Fibroblast of skin of abdomen (primary cell): ENCODE measurements at places on chromosomes 13 and 19.

DNA sequence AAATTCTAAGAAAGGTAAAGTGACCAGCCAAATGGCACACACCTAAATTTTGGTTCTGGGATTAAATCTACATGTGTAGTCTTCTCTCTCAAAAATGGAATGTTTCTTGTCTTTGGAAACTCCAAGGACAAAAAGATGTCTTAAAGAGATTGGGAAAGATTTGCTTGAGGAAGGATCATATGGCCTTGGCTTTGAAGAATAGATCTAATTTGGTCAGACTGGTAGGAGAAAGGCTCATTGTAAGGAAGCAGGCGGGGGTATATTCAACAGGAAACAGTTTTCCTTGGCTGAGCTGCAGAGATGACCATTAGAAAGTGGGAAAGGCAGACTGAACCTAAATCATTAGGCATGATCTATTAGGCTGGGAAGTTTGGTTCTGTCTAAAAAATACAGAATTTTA lies 365.3 kb downstream of the DCT start:
- no peak for DNase-seq

- DNase-seq, result no peak
Observed at GRCh38 chr19:11274533-11275086, 12.3 kb upstream of the DOCK6 start.

GRCh38 chr13:30983431-30983830 lies 51.0 kb downstream of the TEX26 start:
- no peak for DNase-seq

GRCh38 chr13:101149735-101150384 lies 266.4 kb downstream of the NALCN start:
- peak; percentile 72 for DNase-seq

DNA sequence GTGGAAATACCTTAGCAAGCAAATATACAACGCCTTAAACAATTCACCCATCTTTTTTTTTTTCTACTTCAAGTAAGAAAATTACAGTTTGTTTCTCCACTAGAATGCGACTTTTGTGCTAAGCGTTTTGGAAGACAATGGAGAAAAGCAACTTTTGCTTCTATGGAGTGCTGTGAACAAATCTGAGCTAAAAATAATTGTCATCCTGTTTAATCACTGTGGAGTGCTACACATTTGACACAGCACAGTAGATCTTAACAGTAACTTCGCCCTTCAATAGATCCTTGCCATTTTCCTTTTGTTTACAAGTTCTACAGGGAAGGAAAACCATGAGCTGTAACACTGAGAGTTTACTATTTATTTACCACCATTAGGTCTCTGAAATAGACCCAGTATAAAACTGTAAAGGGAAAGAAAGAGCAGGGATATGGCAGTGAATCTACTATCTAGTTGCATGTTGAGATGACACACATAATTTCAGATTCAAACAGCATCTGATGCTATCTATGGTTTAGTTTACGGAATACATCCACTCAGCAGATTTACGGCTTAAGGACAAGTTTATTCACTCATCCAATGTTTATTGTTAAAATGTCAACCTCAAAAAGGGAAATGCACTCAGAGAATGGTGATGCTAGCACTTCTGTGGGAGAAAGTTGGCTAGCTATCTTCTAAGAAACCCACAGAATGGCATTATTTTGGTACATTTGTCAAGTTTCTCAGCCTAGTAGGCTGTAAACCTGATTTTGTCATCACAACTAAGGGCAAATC lies 175.3 kb downstream of the VWA8 start:
- no peak for DNase-seq

- DNase-seq, result no peak
Observed at GRCh38 chr13:19345158-19345557, 163.5 kb upstream of the TUBA3C start.

GRCh38 chr19:4543842-4544647 lies 4.2 kb upstream of the LRG1 start:
- DNase-seq, result no peak

GRCh38 chr19:29380581-29380980 lies 145.2 kb upstream of the VSTM2B start:
- DNase-seq, result no peak

- DNase-seq, result no peak
Observed at GRCh38 chr19:900043-900301, 6.7 kb downstream of the RNU6-9 start.

DNA sequence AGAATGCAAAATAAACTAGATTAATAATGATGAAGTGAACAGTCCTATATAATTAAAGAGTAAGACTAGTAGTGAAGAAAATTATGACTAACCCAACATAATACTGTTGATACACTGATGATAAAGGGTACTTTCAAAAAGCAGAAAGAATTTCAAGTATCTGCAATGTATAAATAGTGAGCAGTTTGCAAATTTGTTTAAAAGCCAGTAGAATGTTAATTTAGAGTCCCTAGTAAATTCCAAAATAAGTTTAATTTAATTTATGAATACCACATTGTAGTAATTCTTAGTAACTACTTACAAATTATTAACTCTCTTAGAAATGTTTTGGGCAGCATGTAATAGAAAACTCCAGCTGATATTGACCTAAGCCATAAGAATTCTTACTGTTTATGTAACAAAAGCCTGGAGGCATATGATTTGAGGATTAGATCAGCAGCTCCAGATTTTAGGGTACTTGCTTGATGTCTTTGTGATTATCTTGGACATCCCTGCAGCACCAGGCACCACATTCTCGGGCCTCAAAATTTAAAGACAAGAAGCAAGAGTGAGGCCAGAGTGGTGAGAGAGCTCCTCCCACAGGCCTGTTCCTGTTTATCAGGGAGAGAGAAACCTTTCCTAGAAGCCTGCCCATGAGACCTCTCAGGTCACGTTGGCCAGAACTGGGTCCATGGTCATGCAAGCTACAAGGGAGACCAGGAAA lies 67.6 kb upstream of the TDRD3 start:
- peak; percentile 12 for DNase-seq

DNA sequence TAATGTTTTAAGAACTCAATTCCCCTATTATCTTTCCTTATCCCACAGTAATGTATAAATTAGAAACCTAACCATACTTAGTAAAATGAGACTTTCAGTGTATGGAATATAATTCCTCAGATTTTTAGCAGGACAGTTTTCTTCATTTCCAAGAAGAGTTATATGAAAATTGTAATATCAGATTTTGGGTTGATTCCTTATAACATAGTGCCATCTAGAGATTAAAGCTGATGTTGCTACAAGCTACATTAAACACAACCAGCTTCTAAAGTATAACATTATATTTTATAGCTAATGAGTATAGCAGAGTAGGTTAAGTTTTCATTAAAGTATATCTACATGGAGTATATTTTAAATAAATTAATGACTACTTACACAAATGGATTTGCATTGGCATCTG lies 99.7 kb upstream of the MIR17HG start:
- no peak for DNase-seq

- no peak for DNase-seq
Observed at GRCh38 chr19:38557205-38557799, 60.5 kb downstream of the MAP4K1 start.

- no peak for DNase-seq
Observed at GRCh38 chr19:35642798-35643254, 1.3 kb downstream of the ETV2 start.

DNA sequence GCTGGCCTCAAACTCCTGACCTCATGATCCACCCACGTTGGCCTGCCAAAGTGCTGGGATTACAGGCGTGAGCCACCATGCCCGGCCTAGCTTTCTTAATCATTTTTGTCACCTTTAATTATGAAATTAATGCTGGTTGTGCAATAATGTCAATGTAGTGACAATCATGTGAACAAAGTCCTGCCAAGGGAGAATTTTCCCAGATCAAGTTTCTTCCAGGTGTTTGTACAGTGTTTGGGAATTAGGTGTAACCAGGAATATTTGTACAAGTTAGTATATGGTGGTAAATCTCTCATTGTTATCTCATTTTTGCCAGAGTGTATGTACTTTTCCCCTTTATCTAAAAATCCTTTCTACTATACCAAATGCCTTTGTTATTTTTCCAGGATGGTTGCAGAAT lies 171.1 kb downstream of the UGGT2 start:
- no peak for DNase-seq

DNA sequence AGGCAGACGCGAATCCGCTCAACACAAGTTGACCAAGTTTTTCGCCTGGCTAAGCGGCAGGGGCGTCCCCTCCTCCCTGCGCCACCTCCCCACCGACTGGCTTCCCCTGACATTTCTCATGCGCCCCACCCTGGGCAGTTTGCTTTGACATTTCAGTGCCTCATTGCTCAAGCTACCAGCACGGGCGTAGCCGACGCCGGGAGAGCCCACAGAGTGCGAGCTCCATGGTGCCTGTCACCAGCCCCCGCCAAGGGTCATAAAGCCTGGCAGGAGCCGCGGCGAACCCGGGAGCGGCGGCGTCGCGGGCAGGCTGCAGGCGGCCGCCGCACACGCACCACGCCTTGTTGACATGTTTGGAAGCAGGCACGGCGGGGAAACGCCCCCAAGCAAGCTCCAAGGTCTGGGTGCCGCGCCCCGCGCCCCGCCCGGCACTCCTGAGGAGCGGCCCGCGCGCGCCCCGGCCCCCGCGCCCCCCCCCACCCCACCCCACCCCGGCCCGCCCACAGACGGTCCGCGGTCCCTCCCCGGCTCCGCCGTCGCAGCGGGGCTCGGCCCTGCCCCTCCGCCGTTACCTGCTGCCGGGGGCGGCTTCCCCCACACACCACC lies 601 bp downstream of the FBXL3 start:
- peak; percentile 53 for DNase-seq

- DNase-seq, result no peak
Observed at GRCh38 chr13:27622102-27622820, 569 bp downstream of the POLR1D start.

- DNase-seq, result no peak
Observed at GRCh38 chr19:3881272-3882040, 971 bp downstream of the ATCAY start.

- DNase-seq, result peak; percentile 95
Observed at GRCh38 chr13:66210677-66211076, 1019.5 kb downstream of the PCDH9 start.

DNA sequence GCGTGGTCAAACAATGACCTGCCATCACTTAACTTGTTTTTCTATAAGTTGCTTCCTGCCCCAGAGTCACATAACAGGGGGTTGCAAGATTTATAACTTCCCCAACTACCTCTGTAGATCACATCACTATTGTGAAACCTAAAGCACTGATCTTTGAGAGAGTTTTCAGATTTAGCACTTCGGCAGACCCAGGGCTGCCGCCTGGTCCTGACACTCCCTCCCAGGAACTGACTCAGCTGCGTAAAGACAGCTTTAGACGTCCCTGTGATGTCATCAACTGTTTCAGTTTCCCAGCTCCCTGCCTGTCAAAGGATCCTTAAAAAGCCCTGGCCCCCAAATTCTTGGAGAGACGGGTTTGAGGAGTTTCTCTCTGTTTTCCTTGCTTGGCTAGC lies 33.3 kb downstream of the IGFL2 start:
- DNase-seq, result peak; percentile 55

- DNase-seq, result no peak
Observed at GRCh38 chr13:39578821-39579291, 24.1 kb downstream of the LHFPL6 start.

GRCh38 chr13:48426052-48426451 lies 13.1 kb upstream of the LPAR6 start:
- no peak for DNase-seq

DNA sequence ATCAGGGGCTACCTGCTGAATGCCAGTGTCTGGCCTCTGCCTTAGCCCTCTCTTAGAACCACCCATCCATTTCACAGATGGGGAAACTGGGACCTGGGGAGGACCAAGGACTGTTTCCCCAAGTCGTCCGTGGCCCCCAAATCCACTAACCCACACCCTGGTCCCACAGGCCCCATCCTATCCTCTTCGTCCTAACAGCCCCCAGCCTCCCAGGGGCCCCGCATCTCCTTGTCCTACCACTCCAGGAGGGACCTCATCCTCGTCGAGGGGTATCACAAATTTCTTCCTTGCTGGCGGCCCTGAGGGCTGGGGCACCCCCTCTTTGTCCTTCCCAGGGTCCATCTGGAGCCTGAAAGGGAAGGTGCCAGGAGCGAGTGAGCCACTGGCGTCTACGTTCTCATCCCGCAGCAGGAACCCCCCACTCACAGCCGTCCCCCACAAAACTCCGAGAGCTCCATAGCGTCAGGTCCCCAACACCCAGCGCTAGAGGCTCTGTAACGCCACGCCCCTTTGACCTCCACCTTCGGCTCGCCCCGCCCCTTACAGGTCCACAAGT lies 606 bp downstream of the ERCC1 start:
- no peak for DNase-seq

DNA sequence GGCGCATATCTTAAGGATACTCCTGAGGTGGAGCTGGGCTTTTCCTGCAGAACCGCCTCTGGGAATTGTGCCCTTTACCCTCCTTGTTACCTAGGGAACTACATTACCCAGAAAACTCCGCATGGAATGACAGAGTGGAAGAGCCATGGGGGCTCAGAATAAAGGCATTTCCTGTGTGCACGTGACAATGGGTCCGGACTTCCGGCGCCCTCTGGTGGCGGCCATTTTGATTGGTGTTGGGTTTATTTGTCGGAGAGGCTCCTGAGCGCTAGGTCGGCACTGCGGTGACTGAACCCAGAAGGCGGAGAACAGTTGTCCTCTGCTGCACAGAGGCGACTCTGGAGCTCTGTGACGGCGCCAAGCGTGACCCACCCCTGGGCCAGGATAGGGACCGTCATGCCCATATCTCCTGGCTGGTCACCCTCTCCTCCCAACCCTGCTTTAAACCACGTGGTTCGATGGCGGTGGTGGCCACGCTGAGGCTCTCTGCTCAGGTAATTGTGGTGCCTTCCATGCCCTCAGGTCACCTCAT lies at the start of gene ZNF587B:
TSS of gene ZNF587B (plus strand) at position 229 of the 532 bp plus-strand sequence. CDS start at position 459, 230 bp downstream.
- peak; percentile 59 for DNase-seq

DNA sequence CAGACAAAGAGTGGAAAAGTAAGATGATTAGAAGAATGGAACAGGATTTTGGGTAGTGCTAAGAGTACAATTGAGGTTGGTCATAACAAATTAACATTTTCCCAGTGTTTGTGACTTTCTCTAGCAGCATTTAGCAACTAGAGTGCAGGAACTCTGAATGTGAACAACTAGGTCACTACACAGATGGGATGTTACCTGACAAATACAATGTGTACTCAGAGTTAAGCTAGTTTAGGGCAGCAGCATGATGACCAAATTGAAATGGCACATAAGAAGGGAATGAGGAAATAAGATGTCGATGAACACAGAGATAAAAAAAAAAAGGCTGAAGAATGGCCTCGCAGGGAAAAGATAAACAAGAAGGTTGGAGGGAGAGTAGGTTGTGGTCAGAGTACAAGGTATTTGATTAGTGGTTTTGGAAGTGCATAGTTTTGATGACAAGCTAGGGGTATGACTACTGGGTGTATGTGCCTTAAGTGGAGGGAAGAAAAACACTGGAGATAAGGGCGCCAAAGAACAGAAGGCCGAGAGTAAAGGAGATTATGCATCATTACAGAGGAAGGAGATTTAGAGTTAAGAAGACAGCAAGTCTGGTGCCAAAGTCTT lies 381.1 kb downstream of the FGF14 start:
- no peak for DNase-seq

GRCh38 chr19:31167690-31168089 lies 181.5 kb downstream of the TSHZ3 start:
- no peak for DNase-seq

GRCh38 chr13:35489050-35489449 lies 12.6 kb upstream of the MAB21L1 start:
- DNase-seq, result no peak
